Hippocampal formation (tissue), 2 donors: ENCODE measurements at places on chromosomes 3 and 15.

GRCh38 chr15:58139989-58140522 is 1.9 kb downstream of the AQP9 start:
- no peak for DNase-seq

DNA sequence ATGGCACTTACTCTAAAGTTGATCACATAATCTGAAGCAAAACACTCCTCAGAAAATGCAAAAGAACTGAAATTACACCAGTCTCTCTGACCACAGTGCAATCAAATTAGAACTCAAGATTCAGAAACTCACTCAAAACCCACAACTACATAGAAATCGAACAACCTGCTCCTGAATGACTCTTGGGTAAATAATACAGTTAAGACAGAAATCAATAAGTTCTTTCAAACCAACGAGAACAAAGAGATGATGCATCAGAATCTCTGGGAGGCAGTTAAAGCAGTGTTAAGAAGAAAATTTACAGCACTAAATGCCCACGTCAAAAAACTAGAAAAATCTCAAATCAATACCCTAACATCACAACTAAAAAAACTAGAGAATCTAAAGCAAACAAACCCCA is 227.2 kb downstream of the CTNNB1 start:
- no peak for DNase-seq

DNA sequence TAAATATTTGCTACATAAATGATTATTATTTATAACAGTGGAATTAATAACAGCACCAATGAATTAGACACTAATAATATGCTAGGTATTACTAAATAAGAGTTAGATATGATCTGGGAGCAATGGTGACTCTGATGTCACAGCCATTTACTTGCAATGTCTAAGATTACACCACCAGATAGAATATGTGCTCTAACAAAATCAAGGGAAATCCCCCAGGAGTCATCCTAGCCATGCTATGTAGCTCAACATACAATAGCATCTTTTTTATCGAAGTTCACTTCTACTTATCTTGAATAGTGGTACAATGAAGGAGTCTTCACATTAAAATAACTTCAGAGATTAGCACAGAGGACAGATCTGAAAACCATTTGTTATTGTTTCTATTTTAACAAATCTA is 154.0 kb downstream of the FMN1 start:
- no peak for DNase-seq

DNA sequence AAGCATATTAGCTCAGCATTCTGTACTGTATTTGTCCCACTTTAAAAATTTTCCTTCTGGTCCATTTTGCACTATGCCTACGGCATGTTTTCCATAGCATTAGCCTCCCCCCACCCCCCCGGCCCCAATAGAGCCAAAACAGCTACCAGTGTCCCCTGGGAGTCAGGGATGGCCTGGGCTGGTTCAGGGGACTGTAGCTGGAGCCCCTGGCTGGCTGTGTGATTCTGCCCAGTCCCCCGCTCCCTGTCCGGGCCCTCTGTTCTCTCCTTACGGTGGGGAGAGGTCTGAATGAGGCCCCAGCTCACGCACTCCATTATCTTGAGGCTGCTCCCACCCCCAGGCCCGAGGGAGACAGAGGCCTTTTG is 70.1 kb downstream of the KLF15 start:
- DNase-seq: no peak

DNA sequence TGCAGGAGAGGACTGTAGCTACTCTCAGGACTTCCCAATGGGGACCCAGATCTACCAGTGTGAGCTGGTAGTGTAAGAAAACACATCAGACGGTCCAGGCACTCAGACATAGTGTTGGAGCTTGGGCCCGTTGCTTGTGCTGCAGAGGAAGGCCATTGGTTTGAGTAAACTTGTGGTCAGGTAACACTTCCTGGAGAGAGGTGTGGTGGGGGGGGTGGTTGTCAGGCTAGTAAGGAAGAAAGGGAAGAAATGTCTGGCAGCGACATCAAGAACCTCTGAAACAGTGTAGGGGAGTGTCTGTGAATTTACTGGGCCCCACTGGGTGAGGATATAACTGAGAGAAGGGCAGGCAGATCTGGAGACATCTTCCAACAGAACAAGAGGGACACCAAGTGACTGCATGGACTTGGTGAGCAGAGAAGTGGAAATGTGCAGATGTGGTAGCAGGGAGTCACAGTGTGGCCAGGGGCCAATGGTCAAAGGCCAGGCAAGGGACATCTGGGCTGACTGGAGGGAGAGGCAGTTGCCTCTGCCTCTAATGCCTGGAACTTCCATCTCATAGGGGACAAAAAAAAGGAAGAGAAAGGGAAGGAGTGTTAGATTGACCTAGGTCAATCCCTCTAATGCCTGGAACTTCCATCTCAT is 63.7 kb upstream of the MRPS22 start:
- no peak for DNase-seq

GRCh38 chr3:41961751-41962679 is at the start of gene ULK4:
Gene ULK4 (minus strand): TSS chr3:41962103. CDS start chr3:41954759, 7,344 bp downstream.
- DNase-seq: peak; percentile 96

GRCh38 chr3:120839120-120839519 is 68.9 kb upstream of the STXBP5L start:
- DNase-seq: no peak

DNA sequence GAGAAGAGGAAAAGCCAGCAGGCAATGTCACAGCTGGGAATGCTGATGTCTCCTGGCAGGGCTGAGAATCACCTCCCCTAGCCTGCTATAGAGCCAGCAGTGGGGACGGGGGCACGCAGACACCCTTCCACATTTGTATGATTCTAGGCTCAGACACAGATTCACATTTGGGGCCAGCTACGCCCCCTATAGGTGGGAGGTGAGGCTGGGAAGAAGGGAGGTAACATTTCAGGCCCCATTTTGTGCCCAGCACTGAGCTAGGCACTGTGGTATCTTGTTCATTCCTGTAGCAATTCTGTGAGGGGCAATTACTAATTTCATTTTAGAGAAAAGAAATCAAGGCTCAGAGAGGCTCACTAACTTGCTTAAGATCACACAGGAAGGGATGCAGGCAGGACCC is 15.9 kb upstream of the ACAD9 start:
- no peak for DNase-seq

GRCh38 chr15:62945760-62946159 is 96.8 kb upstream of the TPM1 start:
- no peak for DNase-seq

DNA sequence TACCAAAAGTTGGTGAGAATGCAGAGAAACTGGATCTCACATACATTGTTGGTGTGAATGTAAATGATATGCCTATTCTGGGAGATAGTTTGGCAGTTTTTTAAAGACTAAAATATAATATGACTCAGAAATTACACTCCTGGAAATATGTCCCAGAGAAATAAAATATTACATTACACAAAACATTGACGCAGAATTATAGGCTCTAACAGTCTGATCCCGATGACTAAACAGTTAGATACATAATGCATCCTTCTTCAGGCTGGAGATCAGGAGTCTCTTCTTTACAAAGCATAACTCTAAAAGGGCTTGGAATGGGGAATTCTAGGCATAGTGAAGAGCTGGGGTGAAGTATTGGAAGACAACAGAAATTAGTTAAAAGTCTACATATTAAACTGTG is 586.2 kb upstream of the NECTIN3 start:
- no peak for DNase-seq

DNA sequence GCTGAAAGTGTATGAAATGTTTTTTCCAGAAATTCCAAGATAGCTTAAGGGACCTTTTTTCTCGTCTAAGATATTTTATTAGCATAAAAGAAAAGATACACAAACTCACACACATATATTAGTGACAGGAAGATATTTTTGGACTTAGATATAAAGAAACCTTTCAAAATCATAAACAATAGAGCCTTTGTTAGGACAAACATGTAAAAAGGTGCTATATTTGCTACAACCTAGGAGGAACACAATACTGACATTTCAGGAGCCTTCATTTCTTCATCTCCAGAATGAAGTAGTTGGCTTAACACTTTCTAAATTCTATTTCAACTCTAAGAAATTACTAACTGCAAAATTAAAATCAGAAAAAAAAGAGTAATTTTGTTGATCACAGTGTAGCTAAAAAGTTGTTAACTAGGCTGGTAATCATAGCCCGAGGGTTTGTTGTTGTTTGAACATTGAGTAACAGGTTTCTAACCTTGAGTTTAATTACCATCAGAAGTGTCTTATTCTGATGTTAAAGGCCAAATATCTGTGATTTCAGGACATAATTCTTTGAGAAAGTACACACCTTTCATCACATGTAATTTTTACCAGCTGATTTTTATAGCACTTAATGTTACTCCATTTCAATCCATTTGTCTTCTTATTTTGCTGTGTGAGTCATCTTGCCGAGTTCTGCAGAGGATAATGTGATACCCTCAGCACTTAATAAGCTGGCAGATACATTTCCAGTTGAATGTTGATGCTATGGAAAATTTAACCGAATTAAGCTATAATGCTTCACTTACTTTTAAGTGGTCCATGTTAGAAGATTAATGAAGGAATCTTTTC is 97.3 kb downstream of the MBNL1 start:
- no peak for DNase-seq

DNA sequence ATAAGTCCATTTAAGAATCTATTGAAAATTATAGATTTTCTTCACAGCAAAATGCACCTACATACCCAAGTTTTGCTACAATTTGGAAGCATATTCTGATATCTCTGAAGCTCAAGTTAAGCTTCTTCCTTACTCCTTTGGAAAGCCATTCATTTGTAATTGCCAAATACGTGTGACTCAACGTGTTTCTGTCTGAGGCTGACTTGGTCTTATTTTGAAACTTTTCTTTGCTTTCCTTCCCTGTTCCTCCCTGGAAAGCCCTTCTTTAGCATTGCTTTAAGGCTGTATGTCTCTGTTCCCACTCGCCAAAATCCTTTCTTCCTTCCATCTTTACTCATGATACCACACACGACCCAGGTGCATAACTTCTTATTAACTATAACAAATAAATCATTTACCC is 232.0 kb downstream of the ZBBX start:
- DNase-seq: no peak

- no peak for DNase-seq
Measured at GRCh38 chr15:48371961-48372360, 40.7 kb downstream of the DUT start.

DNA sequence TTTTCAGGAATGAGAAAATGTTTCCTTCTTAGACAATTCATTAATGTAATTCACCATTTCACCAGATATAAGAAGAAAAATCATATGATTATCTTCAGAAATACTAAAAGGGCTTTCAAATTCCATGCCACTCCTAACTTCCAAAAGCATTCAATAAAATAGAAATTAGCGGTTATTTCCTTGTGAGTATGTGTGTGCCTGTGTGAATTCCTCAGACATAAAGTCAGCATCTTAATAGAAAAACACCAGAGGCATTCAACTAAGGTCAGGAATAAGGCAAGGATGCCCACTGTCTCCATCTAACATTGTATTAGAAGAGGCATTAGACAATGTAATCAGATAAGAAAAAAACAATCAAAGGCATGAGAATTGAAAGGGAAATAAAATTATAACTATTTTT is 88.4 kb downstream of the PLCH1 start:
- DNase-seq: no peak

DNA sequence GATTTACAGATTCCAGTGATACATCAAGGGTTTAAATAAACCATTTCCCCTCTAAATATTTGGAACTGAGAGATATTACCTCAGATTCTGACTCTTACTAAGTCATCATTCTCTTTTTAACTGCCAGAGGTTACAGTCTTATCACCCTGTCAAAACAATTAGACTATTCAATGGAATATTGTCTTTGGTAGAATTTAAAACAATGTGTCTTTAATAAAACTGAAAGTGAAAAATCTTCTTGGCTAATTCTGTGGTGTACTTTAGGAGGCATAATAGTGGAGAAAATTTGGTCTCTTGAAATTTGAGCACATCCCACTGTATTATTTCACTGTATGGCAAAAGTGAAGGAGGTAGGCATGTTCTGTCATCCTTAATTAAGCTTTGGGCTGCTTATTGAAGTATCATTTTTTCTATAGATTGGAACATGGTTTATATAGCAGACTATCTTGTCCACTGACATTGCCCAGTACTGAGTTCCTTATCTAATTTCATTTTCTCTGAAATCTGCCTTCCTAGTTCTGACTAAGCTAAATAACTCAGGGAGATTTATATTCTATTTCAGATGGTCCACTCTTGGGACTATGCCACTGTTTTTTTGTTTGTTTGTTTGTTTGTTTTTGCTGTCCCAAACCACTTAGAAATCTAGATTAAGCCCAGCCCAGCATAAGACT is 48.0 kb upstream of the UTS2B start:
- no peak for DNase-seq

DNA sequence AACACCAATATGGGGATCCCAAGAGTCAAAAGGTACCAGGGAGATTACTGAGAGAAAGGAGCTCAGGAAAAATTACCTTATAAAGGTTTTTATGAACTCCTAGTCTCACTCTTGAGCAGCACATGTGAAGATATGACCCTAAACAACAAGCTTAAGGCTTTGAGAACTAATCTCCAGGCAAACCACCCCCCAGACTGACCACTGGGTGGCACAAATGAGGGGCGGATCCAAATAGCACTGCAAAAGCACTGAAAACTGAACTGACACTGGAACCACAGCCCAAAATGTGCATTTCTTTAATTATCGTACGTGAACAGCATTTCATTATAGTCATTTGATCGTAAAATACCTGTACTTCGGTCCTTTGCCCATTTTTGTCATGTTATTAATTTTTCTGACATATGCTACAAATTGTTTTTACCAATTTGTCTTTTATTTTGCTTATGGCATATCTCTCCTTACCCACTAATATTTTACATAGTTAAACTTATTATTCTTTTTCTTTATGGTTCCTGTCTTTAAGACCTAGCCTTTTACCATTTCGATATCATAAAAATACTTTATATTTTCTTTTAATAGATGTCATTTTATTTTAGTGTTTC is 31.5 kb upstream of the TFDP2 start:
- DNase-seq: no peak

DNA sequence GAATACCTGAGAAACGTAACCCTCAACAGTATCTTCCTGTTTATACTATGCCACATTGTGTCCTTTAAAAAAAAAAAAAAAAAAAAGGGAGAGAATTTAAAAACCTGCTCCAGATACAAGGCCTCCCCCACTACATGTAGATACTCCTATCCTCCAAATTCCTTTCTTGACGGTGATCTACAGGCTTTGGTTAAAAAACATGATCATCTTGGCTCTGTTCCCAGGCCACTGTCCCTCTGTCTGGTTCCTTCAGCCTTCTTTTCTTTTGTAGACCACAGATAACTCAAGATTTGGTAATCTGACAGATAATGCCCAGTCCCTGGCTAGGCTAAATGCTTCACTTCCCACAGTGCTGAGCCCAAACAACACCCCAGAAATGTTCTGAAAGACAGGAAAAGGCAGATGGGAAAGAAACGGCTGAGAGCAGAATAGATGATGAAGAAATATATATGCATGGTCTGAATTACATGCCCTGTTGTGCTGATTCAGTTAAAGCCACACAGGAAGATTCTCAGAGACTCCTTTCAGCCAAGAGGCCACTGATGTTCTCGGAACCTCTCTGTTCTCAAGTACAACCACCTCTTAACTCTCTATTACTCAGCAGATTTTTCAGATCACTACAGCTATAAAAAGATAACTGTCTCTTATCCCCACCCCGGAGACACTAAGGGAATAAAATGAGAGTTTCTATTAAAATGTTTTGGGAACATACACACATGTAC is 48.3 kb downstream of the NPTN start:
- DNase-seq: no peak
